ENCODE measurements at places on chromosomes 2 and 18. TPM values are rescaled to one million over a fixed set of nuclear protein-coding genes. Genes with fewer than 3 reads are reported as not detected.

Gene ANKRD29
- total RNA-seq: 3.1 TPM

Gene VWC2L
- not detected for total RNA-seq

Gene HOXD12
- not detected for total RNA-seq

Gene SERPINB5
- total RNA-seq: 0.14 TPM

Gene PDCL3
- 19.7 TPM for total RNA-seq

Gene HOXD8
- total RNA-seq: 1.7 TPM

Gene NTSR2
- total RNA-seq: not detected

Gene IL37
- 0.29 TPM for total RNA-seq

Gene NOTO
- total RNA-seq: not detected

Gene ALK
- total RNA-seq: 0.20 TPM

Gene SYT4
- total RNA-seq: 0.40 TPM

Gene SP5
- total RNA-seq: 1.8 TPM

Gene RBMS1
- 36.2 TPM for total RNA-seq

Gene CD8B2
- total RNA-seq: 0.09 TPM

Gene SGO2
- 2.0 TPM for total RNA-seq

Gene BOK
- total RNA-seq: 76.8 TPM

Gene SERPINB10
- not detected for total RNA-seq

Gene MROH2A
- total RNA-seq: 1.2 TPM

Gene TRIM54
- 0.26 TPM for total RNA-seq

Gene GRB14
- 2.5 TPM for total RNA-seq

Gene EN1
- not detected for total RNA-seq

Gene FABP1
- total RNA-seq: 1.5 TPM

Gene NT5C1B
- total RNA-seq: not detected
